ENCODE measurements at places on chromosomes 16 and 17.

DNA sequence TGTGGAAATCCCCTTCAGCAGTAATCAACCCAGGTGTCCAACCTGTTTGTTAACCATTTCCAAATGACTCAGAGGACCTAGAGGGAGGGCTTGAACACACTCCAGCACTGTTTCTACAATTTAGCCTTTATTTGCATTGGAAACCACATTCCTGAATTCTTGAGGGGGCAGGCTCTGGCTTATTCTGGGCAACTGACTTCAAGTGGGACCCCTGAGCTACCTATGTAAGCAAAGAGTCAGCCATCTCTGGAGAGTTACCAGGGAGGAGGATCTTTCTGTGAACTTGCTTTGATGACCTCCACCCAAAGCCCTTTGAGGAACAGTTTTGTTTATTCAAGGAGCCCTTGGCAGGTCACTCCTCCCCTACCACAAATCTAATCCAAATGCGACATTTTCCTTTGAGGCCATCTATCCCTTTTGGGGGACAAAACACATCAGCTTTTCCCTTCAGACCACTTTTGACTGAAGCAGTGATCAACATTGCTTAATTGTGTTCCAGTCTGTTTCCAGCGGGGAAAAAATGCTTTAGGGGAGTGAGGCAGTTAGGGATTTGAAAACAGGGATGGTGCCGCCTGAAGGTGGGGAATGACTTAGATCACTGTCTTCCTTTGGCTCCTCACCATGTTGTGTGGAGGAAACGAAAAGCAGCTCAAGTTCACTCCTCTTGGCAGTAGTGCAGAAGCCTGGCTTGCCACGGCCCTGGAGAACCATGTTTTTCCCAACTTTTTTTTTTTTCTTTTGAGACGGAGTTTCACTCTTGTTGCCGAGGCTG, 46.2 kb downstream of the TUBD1 start:
- no peak for DNase-seq

DNA sequence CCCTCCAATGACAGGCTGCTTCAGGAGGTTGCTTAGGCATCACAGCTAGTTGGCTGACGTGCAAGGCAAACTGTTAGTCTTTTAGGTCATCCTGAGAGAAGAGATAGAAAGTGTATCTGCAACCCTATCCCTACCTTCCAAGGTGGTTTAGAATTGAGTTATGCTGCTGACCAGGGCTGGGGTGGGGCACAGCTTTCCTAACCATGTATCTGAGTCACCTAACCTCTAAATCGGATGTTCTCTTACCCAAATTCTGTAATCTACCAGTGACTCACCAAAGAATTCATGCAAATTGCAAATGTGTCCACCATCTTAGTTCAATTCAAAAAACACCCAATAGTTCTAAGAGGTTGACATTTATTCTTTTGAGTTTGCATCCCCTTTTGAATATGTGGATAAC, 107.2 kb upstream of the DYNLRB2 start:
- DNase-seq = no peak

- no peak for DNase-seq
Measured at GRCh38 chr17:68297195-68297594, 5.9 kb downstream of the ARSG start.

DNA sequence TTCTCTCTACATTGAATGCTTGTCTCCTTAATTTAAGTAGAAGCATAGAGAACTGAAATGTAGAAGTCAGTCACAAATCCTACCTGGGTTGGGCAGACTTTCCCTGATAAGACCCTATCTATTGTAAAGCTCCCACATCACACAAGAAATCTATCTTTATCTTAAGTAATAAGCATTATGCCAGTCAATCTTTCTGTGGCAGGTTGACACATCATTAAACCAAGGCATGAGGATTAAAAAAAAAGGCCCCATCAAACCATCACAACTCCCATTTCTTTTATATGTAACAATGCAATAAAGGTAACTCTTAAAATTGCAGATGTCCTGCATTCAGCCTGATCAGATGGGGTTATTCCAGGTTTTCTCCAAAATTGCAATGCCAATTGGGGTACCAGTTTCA, 311.8 kb downstream of the TOX3 start:
- DNase-seq = no peak

DNA sequence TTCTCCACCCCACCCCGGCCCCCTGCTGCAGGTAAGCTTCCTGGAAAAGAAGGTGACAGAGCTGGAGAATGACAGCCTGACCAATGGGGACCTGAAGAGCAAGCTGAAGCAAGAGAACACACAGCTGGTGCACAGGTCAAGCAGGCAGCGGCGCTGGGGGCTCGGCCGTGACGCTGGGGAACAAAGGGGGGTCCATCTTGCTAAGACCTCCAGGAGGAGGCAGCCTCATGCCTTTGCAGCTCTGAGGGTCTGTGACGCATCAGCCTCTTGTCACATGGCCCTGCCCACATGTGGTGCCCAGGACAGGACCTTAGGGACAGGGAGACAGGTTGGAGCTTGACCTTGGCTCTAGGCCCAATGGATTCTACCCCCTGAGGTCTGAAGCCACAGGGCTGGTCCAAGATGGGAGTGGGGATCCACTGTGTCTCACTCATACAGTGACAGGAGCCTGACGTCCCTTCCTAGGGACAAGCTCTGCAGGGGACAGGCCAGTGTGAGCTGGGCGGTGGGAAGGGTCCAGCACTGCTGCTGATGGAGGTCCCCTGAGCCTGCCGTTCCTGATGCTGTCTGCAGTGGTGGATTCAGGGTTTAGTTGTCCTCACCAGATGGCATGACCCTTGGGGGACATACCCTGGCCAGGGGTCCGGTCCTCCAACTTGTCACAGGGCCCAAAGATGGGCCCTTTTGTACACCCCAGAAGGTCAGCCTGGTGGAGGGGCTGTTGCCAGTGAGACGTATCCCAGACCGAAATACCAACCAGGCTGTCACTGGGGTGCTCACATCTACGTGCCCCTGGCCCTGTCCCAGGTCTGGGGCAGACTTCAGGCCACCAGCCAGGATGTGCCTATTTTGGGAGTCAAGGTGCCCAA, 132.6 kb downstream of the RAB11FIP4 start:
- no peak for DNase-seq

- DNase-seq = peak; percentile 78
Measured at GRCh38 chr16:4500272-4500671, 24.1 kb downstream of the HMOX2 start.

DNA sequence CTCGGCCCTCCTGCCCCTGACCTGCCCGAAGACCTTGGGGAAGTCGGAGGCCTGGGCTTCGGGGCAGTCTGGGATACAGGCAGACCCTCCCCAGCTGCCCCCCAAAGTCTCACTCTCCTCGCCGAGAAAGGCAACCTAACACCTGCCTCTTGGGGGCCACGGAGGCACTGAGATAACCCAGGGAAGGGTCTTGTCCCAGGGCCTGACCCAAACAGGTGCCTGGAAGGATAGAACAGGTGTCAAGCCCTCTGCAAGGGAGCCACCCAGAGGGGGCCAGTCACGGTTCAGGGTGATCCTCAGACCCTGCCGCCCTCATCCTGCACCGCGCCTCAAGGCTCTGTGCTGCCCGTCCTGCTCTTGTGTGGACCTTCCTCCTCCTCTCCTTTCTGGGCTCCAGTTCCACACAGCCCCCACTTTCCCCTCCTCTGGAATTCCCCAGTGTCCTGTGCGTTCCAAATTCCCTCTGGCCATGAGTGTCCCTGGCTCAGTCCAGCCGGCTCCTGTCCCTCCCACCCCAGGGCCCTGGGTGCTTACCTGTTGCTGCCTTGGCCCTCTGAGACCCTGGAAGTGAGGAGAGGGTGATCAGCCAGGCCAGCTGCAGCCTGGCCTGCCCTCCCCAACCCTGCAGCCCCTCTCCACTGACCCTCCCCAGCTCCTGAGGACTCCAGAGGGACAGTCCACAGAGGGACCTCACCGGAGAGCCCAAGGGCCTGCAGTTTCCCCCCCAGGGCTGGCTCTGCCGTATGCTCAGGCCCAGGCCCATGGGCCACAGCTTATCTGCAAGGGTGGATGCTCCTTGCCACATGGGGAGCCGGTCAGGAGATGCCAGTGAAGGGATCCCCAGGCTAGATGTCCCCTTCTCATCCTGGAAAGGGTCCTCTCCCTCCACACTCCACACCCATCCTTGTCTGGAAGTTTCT, 3.8 kb downstream of the PRSS27 start:
- DNase-seq = no peak

DNA sequence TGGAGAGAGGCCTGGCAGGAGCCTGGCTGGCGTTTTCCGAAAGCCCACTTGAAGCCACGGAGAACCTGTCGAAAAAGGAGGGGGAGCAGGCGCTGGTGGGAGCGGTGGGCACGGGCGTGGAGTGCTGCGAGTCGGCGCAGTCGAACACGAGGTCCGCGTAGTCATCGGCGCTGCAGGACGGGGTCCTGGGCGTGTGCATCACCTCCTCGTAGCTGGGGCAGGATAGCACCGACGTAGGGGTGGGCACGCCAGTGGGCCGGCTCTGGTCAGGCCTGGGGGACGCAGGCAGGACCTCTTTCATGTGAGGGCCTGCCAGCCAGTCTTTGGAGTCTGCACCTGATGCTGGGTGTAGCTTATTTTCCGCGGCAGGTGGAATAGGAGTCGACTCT, 63.7 kb downstream of the ZNF778 start:
- DNase-seq = no peak

DNA sequence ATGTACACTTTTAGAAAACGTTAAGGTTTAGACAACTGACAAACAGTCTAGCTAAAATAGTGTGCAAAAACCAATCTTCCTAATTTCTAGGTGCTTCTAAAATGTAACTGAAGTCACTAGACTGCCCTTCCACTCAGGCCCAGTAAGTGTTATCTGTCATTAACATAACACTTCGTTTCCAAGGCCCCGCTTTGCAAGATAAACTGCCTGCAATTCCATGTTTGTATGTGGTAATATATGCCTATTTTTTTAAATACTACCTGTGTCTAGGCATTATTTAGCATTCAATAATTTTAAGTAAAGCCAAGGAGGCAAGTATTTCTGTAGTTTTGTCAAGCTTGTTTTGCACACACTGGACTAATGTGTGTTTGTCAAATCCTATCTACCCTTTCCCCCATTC, 3.2 kb downstream of the USP32 start:
- DNase-seq = no peak

GRCh38 chr17:2634361-2634960, 41.0 kb downstream of the PAFAH1B1 start:
- DNase-seq = no peak

DNA sequence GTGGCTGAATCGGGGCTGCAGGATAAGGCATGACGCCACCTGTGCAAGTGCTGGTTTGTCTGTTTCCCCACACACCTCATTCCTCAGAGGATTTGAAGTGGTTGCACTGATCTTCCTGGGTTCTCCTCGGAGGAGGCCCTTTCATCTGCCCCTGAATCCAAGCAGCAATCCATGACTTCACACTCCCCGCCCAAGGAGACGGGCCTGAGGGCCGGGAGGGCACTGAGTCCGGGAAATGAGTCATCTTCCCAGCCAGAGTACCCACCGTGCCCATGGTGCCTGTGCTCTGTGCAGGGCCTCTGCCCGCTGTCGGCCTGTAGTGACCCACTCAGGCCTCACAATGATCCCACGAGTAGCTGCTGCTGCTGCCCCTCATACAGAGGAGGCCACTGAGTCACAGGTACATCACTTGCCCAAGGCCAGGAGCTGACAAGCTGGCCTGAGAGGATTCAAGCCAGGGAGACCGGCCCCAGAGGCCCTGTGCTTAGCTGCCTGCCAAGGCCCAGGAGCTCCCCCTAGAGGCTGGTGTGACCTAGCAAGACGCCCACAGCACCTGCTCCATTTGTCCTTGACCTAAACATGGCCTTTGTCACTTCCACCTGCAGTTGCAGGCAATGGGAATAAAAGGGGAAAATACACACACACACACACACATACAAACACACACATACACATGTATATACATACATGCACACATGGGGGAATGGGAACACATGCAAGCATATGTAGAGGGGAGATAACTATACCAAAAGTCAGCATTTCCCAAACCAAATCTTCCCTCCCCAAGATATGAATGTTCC, 240.0 kb downstream of the C16orf95 start:
- DNase-seq = peak; percentile 11

- no peak for DNase-seq
Measured at GRCh38 chr17:4708436-4708835, 2.0 kb upstream of the ARRB2 start.

- DNase-seq = no peak
Measured at GRCh38 chr17:76935331-76935730, 67.1 kb downstream of the MGAT5B start.

GRCh38 chr17:82687375-82687861, 11.1 kb downstream of the RAB40B start:
- DNase-seq = peak; percentile 85

- DNase-seq = no peak
Measured at GRCh38 chr17:1649844-1650501, at the start of gene RILP. RILP (minus strand) TSS chr17:1649866; CDS start chr17:1649804, 62 bp downstream.

DNA sequence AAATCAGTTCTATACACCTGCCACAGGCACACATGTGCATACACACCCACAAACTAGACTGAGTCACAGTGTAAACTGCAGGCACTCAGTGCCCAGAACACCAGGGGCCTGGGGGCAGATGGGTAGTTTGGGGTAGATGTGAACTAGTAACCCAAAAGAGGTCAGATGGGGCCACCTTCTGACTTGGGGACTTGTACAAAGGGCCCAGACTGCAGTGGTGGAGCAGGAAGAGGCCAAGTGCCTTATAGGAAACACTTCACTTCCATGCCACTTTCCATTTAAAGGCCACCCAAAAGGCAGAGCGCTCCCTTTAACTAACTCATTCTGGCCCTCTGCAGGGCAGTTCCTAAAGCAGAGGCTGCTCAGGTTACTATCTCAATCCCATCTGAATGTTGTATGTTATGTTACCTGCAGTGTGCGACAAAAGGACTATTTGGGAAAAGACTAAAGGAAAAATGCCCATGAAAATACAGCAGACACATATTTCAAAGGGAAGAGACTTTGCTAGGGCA, 27.8 kb upstream of the ERN1 start:
- no peak for DNase-seq

DNA sequence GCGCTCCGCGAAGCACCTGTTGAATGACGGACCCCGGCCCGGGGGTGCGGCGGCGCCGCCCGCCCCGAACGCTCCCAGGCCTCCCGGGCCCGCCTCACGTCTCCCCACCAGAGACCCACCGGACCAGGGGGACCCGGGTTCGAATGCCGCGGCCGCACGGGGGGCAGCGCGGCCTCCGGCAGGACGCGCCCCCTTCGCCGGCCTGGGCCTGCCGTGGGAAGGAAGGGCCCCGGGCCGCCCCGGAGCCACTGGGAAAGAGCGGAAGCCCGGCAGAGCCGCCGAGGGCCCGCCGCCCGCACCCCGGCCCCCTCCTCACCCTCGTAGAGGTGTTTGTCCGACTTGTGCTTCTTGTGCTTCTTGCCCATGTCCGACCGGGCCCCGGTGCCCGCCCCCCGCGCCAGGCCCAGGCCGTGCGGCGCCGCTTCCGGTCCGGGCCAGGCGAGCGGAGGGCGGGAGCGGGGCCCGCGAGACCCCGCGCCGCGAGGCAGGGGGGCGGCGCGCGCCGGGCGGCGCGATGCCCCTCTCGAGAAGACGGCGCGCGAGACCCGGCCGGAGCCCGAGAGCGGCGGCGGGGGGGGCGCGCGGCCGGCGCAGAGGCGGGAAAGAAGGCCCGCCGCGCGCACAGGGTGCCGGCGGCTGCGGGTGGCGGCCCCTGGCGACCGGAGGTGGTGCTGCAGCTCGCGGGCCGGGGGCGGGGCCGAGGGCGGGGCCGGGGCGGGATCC, at the start of gene BRD7:
TSS of gene BRD7 (minus strand) at position 579 of the 723 bp plus-strand sequence. CDS start at position 365, 214 bp downstream.
- peak; percentile 64 for DNase-seq
